Fibroblast of upper back skin (primary cell): ENCODE measurements at places on chromosomes 3 and 15.
A peak's percentile ranks its signal among the peaks of the same experiment; 100 is the strongest.

DNA sequence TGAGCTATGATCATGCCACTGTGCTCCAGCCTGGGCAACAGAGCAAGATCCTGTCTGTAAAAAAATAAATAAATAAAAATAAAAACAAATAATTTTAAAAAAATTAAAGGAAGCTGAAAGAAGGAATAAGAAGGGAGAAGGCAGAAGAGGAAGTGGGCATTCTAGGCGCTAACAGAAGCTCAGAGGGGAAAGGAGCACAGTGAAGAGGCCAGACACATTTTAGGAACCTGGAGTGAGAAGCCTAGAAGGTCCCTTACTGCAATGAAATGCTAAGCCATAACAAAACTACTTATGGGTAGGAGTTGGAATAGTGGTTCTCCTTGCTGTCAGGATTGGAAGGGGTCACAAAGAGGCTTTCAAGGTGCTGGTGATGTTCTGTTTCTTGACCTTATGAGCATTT is 64.0 kb downstream of the ITGB5 start:
- DNase-seq, result no peak

DNA sequence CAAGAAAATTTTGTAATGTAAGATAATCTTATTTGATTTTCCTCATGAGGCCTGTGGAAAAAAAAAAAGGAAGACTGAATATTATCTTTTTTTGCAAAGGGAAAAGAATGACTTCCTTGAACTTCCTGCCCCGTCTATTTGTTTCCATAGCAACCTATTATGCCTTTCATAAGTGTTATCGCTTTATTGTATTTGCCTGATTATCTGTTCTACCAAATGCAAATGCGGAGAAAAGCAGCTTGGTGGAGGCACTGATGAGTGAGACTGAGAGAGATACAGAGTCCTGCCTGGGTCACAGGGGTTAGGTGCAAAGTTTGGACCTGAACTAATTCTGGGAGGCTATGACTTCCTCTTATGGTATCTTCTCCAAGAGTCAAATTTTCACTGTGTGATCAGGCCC is 334.0 kb upstream of the KCNMB2 start:
- DNase-seq, result no peak

GRCh38 chr3:169836078-169836941 is 23.6 kb upstream of the LRRC34 start:
- DNase-seq, result peak; percentile 18

DNA sequence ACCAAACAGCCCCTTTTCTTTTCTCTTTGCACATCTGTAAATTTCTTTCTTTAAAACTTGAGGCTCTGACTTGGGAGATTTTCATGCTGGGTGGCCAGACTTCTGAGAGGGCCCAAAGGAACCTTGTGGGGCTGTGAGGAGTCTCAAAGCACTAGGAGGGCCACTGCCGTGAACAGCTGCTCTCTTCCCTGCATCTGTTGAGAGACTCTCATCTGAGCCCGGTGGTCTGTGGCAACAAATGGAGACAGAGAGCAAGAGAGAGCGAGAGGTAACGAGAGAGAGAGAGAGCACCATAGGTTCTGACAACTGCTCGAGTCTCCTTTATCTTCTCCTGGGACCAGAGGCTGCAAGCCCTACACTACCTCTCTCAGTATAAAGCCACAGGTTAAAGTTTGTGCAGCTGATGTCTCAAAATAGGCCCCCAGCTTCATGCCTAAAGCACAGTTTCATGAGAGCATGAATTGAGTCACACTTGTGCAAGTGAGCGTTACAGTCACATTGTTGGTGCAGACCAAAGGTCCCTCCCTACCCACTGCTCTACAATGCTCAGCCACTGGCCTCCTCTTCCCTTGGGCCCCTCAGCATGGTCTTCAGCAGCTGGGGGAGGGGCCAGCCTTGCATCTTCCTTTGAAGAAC is 60.7 kb downstream of the ZNF621 start:
- no peak for DNase-seq

DNA sequence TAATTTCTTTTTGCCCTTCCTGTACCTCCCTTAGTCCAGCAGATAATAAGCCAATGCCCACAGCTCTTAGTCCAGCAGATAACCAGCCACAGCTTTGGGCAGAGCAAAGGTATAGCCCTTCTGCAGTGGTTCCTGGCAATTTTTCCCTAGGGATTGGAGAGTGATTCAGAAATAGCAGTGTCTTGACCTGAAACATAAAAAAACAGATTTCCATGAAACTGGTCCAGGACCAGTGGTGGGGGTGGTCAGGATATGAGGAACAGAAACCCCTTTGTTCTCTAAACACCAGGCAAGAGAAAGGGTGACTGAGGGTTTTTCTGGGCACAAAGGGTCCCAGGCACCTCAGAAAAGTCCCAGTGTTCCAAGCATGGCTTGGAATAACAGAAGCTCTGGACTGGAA is 103.4 kb downstream of the ARRDC4 start:
- DNase-seq, result no peak

DNA sequence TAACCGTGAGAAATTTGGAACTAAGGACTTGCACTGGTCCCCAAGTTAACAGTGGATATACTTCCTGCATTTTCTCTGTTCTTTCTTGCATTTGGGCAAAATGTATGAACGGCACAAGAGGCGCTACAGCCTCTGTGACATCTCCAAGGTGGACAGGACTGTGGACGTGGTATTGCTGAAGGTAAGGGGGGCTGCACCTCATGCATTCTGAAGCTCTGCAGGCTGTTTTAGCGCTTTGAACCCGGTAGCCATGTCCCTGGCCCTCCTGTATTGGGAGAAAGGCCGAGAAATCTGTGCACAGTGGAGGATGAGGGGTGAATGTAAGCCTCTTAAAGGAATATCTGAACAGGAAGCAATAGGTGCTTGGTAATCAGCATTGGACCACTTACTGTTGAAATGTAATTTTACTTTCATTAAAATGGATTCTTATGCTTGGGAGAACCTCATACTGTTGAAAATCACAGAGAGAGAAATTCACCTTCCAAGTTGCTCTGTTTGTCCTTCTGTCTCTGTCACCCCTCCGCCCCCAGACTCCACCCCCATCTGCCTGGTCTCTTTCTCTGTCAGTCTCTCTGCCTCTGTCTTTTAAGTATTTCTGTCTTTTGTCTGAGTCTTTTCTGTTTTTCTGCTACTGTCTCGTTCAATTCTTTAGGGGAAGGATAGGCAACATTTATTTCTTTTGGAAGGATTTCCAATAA is 174.6 kb downstream of the KLHL25 start:
- no peak for DNase-seq

DNA sequence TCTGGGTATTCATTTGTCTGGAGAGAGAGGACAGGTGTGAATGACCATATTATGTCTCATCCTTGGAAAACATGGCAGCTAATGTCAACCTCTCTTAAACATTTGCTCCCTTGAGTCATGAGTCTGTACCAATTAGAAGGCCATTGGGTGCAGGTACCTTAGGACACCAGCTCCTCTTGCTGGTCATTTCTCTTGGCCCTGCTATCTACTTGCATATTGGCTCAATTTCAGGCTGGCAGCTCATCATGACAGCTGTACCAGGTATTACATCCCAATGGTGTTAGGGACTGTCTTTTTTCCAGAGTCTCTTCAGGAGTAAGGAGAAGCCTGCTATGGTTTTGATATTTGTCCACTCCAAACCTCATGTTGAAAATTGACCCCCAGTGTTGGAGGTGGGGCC is 92.2 kb upstream of the ANKRD28 start:
- no peak for DNase-seq

- DNase-seq, result no peak
These were observed 42.6 kb downstream of the DZIP1L start for GRCh38 chr3:138072796-138073195.

- peak; percentile 16 for DNase-seq
These were observed 46.5 kb downstream of the PTPN9 start for GRCh38 chr15:75532413-75533250.

- DNase-seq, result peak; percentile 29
These were observed 244.8 kb upstream of the TPRG1 start for GRCh38 chr3:188926741-188927511.

DNA sequence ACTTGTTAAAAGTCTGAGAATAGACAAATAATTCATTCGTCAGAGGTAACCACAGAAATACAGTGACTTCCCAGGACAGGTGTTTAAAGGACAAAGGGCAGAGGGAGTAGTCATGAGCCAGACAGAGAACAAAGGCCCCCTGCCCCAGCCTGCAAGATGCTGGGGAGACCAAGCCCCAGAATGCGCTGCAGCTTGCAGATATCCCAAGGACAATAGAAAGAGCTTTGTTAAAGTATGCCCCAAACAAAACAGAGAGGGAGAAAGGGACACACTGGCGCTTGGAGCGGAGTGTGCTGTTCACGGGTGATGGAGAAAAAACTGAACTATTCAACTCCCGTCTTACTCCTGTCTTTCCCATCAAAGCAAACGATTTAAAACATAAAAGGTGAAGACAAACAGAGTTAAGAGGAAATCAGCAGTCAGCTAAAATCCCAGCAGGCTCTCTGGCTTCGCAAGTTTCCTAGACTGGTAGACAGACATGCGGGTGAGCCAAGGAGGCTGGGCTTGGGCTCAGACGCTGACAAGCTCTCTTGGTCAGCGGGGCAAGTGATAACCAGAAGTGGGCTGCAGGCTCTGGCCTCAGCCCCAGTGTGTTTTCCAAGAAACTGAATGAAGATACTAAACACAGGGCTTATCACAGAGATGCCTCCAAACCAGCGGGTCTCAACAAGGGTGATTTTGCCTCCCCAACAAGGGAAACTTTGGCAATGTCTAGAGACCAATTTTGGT is 130.1 kb downstream of the UACA start:
- DNase-seq, result no peak

DNA sequence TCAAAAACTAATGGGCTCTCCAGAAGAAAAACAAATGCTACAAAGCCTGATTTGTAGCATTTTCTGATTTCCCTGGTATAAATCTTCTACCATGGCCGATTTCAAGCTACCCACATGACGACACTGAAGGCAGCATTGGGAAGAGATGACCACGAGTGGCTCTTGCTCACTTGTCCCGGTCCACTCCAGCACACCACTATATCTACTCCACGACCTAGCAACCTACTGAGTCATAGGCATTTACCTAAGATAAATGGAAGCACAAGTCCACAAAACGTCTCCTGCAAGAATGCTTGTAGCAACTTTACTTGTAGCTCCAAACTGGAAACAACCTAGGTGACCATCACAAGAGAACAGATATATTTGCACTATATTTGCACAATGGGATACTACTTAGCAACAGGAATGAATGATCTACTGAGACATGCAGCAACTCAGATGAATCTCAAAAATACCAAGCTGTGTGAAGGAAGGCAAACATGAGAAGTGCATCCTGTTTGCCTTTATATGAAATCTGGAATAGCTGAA is 60.8 kb upstream of the HES1 start:
- DNase-seq, result no peak

DNA sequence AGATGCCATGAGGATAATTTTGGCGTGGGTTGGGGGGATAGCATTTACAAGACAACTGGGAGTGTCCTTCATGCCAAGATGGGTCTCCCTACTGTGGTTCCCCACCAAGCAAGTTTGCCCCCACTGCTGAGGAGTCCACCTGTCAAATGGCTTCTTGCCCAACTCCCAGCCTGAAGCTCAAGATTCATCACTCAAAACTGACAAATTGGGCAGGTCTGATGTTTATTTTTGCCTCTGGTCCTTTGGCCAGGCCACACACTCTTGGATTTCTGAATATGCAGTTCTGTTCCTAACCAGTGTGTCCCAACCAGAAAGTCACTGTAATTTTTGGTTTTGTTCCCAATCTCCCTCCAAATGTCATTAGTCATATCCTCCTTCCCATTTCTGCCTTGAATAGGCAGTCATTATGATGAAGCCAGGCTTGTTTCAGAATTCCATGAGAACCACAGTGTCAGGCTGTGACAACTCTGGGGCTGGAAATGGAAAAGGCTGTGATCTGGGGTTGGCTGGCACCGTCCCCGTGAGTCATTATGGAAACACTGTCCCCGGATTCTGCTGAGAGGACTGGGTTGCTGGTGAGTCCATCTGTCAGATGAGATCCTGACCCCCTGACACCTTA is 29.3 kb upstream of the MEF2A start:
- DNase-seq, result peak; percentile 64

DNA sequence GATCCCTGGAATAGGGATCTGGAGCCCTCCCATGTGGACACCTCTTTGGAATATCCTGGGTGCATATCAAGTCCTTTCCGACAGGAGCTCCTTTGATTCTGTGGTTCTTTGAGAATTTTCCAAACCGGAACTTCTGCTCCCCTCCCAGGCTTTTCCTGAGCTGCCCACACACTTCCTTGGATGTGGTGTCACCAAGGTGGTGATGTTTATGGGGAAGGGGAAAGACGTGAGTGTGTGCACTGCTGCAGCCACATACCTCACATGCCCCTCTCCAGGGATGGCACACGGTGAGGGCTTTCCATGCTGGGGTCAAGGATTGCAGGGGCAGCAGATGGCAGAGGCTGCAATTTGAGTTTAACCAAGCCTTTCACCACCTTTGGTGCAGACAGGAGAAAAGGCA is 27.9 kb upstream of the PSTPIP1 start:
- DNase-seq, result no peak

DNA sequence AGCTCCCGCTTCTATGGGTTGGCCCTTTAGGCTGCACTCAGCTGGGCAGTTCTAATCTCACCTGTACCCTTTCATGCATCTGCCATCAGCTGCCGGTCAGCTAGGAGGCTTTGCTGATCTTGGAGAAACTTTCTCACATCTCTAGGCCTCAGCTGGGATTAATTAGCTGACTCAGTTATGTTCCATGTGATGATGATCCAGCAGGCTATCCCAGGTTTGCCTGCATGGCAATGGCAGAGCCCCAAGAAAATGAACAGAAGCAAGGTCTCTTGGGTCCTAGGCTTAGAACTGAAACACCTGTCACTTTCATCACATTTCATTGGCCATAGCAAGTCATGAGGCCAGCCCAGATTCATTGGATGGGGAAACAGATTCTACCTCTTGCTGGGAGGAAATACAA is 304.6 kb upstream of the TBC1D5 start:
- DNase-seq, result peak; percentile 66

DNA sequence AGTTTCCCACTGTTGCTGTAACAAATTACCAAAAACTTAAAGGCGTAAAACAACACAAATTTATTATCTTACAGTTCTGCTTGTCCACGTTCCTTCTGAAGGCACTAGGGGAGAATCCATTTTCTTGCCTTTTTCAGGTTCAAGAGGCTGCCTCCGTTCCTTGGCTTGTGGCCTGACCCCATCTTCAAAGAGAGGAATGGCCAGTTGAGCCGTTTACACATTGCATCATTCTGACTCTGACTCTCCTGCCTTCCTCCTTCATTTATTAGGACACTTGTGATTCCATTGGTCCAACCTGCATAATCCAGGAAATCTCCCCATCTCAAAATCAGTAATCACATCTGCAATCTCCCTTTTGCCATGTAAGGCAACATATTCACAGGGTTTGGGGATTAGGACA is 122.7 kb upstream of the BHLHE40 start:
- no peak for DNase-seq

DNA sequence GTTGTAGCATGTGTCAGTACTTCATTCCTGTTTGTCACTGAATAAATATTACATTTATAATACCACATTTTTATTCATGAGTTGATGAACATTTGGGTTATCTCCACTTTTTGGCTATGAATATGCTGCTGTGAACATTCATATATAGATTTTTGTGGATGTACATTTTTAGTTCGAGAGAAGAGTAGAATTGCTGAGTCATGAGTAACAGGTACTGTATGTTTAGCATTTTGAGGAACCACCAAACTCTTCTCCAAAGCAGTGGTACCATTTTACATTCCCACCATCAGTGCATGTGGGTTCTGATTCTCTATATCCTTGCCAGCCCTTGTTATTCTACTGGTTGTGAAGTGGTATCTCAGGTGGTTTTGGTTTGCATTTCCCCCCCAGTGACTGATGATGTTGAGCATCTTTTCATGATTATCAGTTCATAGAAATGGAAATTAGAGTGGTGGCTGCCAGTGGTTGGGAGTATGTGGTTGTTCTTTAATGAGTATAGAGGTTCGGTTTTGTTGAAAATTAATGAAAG is 59.6 kb downstream of the CCDC66 start:
- no peak for DNase-seq

- DNase-seq, result no peak
These were observed 134.9 kb downstream of the FEZF2 start for GRCh38 chr3:62238431-62238830.
